ENCODE measurements at places on chromosomes 3 and 15.

DNA sequence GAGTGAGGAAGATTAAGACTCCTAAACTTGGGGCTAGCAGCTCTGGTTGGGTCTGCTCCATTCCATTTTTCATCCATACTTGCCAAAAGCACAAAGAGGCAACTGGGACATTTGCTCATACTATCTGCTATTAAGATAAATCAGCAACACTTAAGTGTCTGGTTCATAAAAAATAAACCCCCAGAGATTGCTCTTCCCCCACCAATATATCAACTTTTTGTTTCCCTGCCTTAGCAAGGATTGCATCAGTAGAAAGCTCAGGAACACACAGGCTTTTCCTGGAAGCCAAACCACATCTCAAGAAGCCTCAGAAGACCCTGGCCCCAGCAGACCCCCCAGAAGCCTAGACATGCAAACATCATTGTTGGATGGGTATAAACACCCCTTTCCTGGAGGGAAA lies 232.4 kb upstream of the WNT5A start:
- DNase-seq, result no peak

- DNase-seq, result no peak
Measured at GRCh38 chr15:60936186-60936585, 292.9 kb downstream of the RORA start.

DNA sequence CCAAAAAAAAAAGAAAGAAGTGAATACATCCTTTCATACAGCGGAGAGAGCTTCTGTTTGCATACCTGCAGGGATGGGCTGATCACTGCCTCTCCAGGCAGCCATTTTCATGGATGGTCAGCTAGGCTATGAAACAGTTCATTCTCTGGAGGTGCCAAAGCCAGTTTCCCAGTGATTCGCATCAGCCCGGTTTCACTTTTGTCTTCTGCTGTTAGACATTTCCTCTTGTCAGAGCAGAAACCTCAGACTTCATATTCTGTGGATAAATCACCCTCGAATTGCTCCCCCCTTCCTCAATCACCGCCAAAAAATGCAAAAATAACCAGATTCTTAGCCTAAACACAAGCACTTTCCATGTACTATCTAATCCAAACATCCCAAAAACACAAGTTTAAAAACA lies 225.6 kb downstream of the ADAMTS9 start:
- DNase-seq, result peak; percentile 32

- DNase-seq, result no peak
Measured at GRCh38 chr3:142226474-142226873, 1.1 kb upstream of the GK5 start.

DNA sequence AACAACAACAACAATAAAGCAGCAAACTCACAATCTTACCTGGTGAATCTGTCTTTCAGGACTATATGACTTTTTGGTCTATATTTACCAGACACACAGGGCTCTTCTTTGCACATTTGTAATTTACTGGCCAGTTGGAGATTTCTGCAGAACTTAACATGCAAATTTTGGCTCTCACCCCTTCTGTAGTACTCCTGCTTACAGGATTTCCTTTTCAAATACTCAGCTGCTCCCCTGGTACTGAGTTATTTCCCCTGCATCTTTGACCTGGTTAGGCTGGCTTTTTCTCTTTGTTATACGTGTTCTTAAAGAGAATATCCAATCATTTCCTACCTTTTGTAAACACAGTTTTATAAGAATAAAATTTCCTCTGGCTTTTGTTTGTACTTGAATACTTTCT lies 228.0 kb downstream of the MBNL1 start:
- DNase-seq, result no peak

GRCh38 chr15:93060336-93061248 lies 28.4 kb downstream of the RGMA start:
- DNase-seq, result no peak
